ENCODE measurements at places on chromosomes 6 and 20.
A peak's percentile ranks its signal among the peaks of the same experiment; 100 is the strongest.

GRCh38 chr6:17167327-17167979 lies 65.6 kb downstream of the STMND1 start:
- no peak for DNase-seq

- DNase-seq = no peak
Measured at GRCh38 chr6:27414996-27415395, 26.4 kb downstream of the ZNF391 start.

DNA sequence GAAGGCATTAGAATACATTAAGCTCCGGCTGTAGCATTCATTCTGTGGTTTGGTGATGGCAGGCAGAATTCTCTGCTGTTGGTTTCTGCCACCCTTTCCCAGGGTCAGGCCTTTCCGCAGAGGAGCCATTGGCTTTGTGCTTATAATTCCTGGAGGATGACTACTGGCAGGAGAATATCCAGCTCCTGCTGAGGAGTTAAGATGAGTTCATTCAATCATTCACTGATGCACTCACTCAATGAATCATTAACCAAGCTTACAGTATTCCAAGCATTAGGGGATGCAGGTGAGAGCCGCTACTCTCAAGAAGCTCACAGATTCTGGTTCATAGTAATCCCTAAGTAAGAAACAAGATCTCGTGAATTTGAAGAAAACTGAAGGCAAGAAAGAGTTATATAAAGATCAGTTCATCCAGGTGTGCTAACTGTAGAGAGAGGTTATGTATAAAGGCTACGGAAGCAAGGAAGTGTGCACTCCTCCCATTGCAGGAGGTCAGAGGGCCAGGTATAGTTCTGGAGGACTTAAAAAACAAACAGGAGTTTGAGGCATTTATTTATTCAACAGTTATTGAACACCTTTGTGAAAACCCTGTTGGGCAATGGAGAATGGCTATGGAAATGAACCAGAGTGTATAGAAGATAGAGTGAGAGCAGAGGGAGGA lies 75.5 kb downstream of the HMGN3 start:
- no peak for DNase-seq

DNA sequence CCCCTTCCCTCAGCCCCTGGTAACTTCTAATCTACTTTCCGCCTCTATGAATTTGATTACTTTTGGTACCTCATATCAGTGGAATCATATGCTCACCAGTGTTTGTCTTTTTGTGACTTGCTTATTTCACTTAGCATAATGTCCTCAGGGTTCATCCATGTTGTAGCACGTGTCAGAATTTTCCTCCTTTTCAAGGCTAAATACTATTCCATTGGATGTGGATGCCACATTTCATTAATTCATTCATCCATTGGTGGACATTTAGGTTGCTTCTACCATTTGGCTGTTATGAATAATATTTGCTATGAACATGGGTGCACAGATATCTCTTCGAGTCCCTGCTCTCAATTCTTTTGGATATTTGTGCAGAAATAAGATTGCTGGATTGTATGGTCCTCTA lies 388.6 kb upstream of the SOX4 start:
- no peak for DNase-seq

DNA sequence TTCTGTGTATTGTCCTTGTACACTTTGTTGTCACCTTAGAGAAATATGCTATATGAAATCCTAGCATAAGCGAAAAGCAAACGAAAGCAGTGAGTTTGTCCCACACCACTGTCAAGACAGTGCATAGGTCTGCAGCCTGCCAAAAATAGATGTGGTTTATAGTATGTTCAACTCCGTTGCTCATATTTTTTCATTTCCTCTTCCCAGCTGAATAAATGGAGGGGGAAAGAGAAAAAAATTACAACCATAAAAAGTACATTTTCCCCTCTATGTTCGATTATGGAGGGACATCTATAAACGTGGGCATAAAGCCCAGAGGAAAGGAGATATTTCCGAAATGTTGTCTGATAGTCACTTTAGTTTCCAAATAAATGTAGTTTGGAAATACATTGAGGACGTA lies 25.8 kb downstream of the PRL start:
- DNase-seq = no peak

- no peak for DNase-seq
Measured at GRCh38 chr6:90109141-90109540, 187.5 kb downstream of the BACH2 start.

DNA sequence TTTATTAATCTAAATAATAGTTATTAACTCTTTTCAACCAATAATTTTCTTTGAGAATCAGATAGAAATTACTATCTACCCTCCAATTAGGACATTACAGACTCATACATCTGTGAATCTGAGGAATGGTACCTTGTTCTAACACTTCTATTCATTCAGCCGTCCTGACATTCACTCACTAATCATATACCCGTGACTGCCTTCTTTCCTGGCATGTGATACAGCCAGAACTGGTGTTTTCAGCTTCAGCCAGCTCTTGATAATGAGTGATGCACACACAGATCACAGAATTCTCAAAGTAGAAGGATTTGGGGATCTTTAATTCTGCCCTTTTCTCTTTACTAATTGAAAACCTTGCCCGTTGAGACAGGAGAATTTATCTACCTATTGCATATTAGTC lies 499.9 kb downstream of the UTRN start:
- no peak for DNase-seq

DNA sequence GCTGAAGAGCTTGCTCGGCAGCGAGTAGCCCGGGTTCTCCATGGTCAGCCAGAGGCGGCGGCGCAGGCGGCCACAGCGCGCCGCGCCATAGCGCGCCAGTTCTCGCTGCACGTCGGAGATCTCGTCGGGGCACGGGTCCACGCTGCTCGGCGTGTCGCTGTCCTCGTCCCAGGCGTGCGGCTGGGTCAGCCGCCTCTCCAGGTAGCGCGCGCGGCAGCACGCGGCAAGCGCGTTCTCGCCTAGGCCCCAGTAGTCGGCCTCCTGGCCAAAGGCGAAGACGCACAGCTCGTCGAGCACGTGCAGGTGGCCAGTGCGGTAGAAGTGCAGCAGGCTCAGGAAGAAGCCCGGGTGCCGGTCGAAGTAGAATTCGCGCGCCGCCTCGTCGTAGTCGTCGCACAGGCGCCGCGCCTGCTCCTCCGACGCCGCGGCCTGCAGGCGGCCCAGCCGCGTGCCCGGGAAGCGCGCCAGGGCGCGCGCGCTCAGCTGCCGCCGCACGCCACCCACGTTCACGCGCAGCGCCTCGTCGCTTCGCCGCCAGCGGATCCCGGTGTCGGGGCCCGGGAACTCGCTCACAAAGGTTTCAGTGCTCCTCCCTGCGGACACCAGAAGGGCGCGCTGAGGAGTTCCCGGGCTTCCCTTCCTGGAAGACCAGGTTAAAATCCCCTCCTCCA lies 2.7 kb downstream of the KCNS1 start:
- no peak for DNase-seq

GRCh38 chr6:113414511-113414910 lies 442.6 kb upstream of the MARCKS start:
- DNase-seq = no peak

DNA sequence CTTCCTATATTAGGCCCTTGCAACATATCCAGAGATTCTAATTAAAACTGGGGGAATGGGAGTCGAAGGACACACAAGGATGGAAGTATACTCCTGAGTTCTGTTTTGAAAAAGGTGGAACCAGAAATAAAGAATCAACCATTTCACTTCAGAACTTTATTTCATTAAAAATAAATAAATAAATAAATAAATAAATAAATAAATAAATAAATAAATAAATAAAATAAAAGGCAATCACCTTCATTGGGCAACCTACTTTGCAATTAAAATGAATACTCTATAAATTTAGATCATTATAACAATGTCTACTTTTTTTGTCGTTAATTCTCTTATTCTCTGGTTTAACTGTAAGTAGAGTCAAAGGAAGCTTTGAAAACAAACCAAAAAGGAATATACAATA lies 25.6 kb downstream of the GPR63 start:
- DNase-seq = no peak

DNA sequence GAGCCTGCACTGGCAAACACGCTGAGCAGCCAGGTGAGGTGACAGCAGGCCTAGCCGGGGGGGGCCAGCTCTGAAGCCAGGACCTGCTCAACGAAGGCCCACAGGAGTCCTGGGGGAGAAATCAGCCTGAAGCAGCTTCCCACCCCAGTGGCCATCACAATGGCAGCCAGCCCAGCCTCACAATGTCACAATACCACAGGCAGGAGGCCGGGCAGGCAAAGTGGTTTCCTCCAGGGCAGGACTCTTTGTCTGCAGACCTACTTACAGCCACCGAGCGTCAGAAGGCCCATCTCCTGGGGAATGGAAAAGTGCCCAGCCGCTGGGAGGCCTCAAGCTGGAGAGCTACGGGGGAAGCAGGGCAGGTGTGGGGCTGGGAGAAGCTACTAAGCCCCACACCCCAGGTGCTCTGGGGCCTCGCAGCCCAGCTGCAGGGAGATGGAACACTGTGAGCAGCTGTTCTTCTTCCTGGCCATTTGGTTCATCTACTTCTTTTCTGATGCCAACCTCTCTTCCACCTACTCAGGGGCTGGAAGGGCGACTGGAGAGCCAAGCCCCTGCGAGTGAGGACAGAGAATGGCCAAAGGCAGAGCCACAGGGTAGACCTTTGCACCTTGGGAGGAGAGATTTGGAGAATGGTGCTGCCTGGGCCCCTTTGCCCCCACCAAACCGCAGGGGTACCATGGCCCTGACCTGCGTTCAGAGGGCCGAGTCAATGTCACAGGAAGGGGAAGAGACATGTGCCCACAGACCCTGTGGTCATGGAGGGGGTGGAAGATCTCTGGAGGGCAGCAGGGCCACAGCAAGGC lies 22.3 kb upstream of the AVP start:
- DNase-seq = peak; percentile 61

DNA sequence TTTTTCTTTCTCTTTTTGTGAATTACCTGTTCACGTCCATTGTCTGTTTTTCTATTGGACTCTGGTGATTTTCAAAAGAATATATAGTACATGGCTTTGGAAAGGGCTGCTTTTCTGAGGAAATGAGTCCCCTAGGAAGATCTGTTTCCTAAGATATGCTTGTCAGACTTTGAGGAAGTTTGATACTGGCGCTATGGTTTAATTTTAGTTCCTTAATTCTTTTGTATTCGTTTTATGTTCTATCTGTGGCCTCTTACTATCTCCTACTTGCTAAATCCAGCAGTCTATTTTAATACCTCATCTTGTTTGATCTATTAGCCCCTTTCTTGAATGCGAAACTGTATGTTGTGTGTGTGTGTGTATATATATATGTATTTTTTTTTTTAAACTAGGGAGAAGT lies 101.9 kb downstream of the LIN28B start:
- no peak for DNase-seq

DNA sequence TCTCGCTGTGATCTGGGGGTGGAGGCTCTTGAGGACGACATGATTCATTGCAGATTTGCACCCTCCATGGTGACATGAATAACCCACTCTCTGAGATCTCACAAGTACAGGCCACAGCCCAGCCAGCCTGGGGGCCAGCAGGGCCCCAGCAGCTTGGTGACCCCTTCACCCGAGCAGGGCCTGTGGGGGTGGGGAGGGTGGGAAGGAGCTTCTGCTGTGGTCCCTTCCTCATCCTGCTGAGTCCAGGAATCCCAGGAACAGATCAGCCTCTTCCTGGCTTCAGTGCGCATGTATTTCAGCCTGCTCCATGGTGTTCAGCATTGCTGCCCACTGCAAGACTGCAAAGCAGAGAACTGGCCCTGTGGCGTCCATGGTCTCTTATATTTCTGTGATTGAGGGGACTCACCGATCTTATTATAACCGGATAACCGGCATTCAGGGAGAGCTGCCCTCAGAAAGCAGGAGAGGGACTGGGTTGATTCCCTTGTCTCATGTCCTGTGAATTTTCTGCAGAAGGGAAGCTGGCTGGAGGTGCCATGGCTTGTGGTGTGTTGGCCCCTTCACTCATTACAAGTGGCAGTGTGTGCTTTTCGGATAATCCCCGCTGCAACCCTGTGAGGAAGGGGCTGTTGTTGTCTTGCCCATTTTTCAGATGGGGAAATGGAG lies 118.8 kb upstream of the FRMD1 start:
- DNase-seq = no peak

GRCh38 chr20:855466-856360 lies 22.2 kb downstream of the FAM110A start:
- DNase-seq = no peak

GRCh38 chr6:65761890-65762289 lies 54.9 kb upstream of the EYS start:
- no peak for DNase-seq

GRCh38 chr20:23034721-23035671 lies at the start of gene SSTR4:
SSTR4 (plus strand) TSS chr20:23035312; CDS start chr20:23035484, 172 bp downstream.
- DNase-seq = no peak

GRCh38 chr6:138455746-138456400 lies 43.4 kb downstream of the NHSL1 start:
- no peak for DNase-seq

DNA sequence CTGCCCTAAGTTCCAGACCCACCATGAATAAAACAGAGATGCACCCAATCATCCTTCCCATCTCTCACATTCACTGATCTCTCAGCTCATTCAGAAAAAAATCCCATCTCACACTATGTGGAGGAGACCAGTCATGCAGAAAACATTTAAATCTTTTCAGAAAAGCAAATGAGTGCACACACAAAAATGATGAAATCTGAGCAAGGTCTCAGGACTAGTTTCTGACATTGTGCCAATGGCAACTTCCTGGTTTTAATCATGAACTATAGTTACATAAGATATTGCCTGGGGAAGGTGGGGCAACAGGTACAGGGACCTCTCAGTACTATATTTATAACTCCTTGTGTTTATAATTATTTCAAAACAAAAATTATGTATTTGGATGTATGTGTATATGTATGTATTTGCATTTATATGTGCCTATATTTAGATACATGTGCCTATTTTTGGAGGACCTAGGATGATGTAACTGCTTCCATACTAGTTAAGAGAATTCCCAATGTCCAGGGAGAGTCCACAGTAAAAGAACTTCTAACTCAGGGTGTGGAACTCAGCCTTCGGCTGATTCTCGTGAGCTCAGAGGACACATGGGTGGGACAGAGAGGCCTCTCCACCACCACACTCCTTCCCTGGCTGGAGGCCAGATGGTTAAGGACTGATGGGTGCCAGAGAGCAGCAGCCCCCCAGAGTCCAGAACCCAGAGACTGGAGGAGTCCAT lies 71.7 kb upstream of the MAP3K4 start:
- DNase-seq = no peak

- DNase-seq = no peak
Measured at GRCh38 chr6:125913864-125914351, 42.7 kb upstream of the HINT3 start.

DNA sequence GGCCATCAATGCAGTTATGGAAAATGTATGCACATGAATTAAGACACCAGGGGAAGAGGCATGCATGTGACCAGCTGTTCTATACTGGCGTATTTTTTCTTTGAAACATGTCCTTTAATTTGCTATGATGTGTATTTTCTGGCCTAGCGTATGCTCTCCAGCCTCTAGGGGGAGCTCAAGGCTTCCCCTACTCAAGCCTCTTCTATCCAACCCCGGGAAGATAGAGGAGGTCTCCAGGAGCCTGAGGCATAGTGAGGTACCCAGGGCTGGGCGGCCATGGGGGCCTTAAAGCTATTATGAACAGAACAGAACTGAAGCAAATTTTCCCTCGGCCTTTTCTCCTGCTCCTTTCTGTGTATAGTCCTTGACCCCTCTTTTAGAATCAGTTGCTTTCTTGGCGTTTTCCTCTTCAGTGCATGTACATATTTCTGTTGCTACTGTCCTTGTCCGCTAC lies 528.9 kb downstream of the MAFB start:
- DNase-seq = no peak

- DNase-seq = no peak
Measured at GRCh38 chr6:1713016-1713600, 103.4 kb downstream of the FOXC1 start.

- DNase-seq = no peak
Measured at GRCh38 chr6:13428583-13429405, 58.6 kb downstream of the GFOD1 start.
